ENCODE measurements at places on chromosomes 13 and 19.

DNA sequence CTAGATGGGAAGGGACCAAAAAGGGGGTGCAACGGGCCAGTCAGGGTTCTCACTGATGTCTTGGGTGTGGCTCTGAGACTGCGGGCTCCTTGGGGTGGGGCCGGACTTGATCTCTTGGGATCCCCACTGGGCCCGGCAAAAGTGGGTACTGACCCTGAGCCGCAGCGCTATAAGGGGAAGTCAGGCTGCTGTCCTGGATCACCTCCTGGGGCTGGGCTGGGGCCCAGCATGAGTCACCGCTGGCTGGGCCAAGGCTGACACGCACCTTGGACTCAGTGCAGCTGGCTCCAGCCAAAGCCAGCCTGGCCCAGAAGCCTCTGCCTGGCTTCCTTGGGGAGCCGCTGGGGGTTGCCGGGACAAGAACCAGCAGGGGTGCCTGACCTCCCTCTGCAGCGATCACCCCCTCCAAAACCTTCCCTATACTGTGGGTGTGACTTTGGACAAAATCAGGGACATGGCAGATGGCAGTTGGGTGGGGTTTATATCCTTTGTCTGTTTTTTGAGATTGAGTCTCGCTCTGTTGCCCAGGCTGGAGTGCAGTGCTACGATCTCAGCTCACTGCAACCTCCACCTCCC is 617 bp upstream of the IQCN start:
- DNase-seq, result no peak

GRCh38 chr13:113028336-113029060 is 59.5 kb downstream of the MCF2L start:
- no peak for DNase-seq

- DNase-seq, result no peak
Measured at GRCh38 chr13:19591864-19592263, 30.5 kb upstream of the TPTE2 start.

DNA sequence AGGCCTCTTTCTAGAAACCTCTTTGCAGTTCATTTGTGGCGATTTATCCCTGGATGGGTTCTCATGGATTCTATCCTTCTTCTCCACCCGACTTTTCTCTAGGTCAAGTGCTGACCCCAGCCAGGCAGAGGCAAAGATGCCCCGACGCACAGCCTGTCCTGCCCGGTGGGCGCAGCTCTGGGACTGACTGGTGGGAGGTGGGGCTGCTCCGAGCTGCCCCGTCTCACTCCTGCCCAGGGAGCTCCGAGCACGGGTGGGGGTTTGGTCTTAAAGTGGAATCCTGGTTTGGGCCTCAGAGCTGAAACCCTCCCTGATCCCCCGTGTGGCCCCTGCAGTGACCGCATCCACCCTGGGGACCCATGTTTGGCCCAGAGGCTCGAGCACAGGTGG is 44.5 kb downstream of the GAS6 start:
- DNase-seq, result no peak

DNA sequence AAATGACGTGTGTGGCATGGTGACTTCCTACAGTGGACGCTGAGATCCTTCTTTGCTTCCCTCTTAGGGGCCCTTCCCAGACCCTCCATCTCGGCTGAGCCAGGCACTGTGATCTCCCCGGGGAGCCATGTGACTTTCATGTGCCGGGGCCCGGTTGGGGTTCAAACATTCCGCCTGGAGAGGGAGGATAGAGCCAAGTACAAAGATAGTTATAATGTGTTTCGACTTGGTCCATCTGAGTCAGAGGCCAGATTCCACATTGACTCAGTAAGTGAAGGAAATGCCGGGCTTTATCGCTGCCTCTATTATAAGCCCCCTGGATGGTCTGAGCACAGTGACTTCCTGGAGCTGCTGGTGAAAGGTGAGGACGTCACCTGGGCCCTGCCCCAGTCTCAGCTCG is 5.2 kb downstream of the LAIR2 start:
- no peak for DNase-seq

GRCh38 chr19:13093407-13094105 is 9.1 kb downstream of the LYL1 start:
- peak; percentile 24 for DNase-seq

GRCh38 chr13:75399168-75399878 is 82.6 kb downstream of the TBC1D4 start:
- no peak for DNase-seq

DNA sequence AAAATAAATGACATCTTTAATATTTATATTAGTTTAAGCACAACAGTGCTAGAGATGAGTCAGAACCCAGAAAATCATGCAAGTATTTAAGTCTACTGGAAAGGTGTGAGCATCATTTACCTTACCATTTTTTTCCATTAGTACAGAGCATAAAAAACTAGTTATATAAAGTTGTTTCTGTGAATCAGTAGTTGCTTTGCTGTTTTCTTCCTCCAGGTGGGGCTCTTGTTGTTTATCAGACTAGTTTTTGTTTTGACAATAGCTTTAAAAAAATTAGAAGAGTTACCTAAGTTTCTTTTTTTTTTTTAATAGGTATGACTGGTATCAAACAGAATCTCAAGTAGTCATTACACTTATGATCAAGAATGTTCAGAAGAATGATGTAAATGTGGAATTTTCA is 12.7 kb downstream of the SUGT1 start:
- DNase-seq, result no peak

DNA sequence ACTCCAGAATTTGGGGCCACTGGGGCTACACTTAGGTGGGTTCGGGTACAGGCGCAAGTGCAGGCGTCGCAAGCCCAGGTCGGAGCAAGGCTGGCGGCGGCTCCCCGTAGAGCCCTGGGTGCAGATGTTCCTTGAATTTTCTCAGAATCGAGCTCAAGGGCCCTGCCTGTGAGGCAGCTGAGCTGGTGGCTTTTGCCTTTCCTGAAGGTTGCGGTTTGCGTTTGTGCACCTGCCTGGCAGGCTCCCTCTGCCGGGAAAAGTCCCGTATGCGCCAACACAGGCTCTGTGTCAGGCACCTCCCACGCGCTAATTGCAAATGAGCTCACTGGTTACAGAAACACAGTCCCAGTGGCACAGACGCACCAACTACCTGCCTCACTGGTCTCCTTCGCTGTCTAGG is 5.9 kb downstream of the DOHH start:
- DNase-seq, result no peak

- DNase-seq, result no peak
Measured at GRCh38 chr13:51999510-51999911, 11.7 kb downstream of the ATP7B start.

DNA sequence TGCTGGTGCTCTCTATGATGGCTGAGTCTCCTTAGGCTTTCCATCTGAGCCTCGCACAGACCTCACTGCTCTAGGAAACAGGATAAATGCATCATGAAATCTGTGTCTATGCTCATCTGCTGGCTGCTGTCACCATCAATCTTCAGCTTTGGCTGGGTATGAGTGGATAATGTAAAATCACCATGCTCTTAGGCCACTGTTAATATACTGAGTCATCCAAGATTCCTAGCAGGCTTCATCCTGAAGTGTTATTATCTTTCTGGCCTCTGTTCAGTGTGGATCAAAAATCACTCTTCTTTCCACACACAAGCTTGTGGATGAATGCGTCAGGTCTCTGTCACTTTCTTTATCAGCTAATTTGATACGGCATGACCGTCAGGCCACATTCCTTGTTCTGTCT is 317.4 kb downstream of the NALCN start:
- DNase-seq, result no peak

GRCh38 chr19:39419003-39419402 is 6.5 kb downstream of the PLEKHG2 start:
- no peak for DNase-seq

GRCh38 chr19:43606569-43607229 is 5.2 kb upstream of the SRRM5 start:
- DNase-seq, result peak; percentile 14

DNA sequence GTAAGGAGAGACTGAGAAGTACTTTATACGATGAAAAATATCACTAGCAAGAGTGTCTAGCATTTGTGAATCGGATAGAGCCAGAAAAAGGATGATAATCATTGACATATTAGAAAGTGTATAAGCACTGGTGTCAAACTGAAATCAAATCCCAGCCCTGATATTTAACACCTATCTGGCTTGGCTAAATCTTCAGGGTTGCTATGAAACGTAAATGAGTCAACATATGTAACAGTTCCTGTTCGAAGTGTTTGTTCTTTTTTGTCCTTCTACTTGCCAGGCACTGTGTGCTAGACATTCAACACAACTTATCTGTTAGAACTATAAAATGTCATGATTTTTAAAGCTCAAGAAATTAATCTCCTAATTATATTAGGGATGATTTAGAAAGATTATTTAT is 40.8 kb downstream of the SERPINE3 start:
- DNase-seq, result no peak

- DNase-seq, result no peak
Measured at GRCh38 chr19:28290963-28291657, 921.8 kb downstream of the UQCRFS1 start.

DNA sequence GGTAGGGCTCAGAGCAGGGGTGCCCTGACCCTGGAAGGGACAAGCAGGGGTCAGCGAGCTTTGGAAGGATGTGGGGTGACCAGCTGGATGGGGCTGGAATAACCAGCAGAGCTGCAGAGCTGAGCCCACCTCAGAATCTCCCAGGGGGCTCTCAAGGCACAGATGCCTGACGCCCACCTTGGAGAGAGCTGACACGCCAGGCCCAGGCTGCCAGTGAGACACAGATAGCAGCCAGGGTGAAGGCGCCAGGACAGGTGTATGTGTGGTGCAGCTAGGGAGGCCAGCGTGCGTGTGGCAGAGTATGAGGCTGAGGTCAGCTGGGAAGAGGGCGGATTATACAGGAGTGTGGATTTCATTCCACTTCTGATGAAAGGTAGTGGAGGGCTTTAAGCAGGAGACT is 8.9 kb downstream of the AP1M1 start:
- no peak for DNase-seq

DNA sequence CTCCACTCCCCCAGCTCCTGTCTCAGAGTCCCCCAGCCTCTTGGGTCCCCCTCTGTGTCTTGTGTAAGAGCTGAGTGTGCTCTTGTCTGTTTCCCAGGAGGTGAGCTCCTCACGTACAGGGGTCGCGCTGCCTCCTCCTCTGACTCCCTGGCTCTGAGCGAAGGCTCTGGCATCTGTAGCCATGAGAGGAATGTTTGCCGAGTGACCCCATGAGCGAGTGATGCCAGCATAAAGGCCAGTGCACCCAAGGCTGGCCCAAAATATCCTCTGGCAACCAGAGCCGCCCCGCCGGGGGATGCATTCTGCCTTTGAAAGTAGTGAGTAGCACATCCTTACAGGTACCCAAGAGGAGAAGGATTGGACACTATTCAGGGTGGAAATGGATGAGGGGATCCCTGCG is 26.2 kb upstream of the C19orf12 start:
- no peak for DNase-seq

- DNase-seq, result no peak
Measured at GRCh38 chr19:5321851-5322681, 18.5 kb downstream of the PTPRS start.

DNA sequence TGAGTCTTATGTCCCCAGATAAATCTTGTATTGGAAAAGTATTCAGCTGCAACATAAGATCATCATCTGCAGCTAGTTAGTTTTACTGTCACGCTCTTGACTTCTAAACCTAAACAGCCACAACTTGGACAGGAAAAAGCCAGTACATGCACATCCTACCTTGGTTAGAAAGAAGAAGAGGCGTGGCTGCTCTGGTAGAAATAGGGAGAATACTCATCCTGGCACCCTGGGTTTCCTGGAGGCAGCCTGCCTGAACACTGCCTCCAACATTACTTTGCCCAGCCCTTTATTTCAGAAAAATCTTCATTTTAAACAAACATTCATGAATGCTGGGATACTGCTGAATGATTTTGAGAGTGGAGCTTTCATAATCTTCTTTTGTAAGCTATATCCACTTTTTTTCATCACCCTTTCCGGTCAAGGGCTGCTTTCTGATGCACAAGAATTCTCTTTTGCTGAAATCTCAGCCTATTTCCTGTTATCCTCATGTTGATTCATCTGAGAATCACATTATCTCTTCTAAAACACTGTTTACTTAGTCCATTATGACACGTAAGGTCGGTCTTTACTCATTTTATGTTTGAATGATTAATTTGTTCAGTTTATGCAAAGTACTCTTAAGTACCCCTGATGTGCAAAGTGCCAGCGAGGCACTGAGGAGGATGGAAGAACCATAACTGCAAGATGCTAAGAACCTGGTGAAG is 55.2 kb downstream of the STARD13 start:
- DNase-seq, result no peak

GRCh38 chr13:28679628-28680027 is 20.7 kb downstream of the POMP start:
- no peak for DNase-seq

GRCh38 chr13:60397704-60398378 is 821 bp downstream of the TDRD3 start:
- no peak for DNase-seq

DNA sequence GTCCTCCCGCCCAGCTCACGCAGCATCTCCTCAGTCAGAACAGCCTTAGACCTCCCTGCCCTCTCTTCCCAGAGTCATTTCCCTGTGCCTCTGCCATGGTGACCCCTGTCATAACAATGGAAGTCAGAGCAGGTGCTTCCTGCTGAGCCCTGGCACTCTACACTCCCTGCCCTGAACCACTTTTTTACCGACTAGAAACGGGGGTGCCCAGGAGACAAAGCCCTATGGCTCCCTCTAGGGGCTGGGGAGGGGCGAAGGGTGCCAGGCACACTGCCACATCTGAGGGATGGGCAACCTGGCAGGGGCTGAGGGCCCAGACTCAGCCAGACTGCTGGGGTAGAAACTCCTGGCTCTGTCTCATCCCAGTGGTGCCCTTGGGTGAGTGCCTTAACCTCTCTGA is 16.4 kb downstream of the ZNF574 start:
- no peak for DNase-seq

DNA sequence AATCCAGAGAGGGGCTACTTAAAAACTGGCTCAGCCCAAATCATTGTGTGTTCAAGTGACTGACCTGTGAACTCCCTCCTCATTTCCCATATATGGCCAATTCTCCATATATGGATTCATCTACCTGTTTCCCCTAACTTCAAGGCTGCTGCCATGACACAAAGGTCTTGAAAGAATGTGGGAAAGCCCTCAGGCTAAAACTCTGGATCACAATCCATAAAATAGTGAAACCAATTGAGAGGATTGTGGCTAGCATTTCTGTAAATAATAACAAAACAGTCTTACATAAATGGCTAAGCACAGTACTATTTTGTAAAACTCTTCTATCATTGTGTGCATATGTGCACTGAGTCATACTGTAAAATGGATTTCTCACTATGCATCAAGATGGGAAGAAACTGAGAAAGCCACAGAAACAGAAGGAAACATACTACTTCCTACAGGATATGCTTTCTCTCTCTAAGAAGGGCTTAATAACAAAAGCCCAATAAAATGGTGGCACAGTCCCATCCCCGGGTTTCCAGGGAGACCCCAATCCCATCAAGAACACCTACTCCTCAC is 80.5 kb downstream of the FOXO1 start:
- no peak for DNase-seq

GRCh38 chr13:26873386-26873698 is 112.8 kb upstream of the GPR12 start:
- no peak for DNase-seq

- DNase-seq, result no peak
Measured at GRCh38 chr19:40744554-40745401, 5.5 kb downstream of the ACTMAP start.

All from epithelial cell of prostate (primary cell).